ENCODE measurements at places on chromosomes 11 and 22. TPM values are rescaled to one million over a fixed set of nuclear protein-coding genes. Genes with fewer than 3 reads are reported as not detected.

Gene OR8D1
- not detected for polyA plus RNA-seq

Gene MUC6
- not detected for polyA plus RNA-seq

Gene TNKS1BP1
- polyA plus RNA-seq, result 237 TPM

Gene ST13
- polyA plus RNA-seq, result 86.2 TPM

Gene C1QTNF4
- 0.74 TPM for polyA plus RNA-seq

Gene PKNOX2
- polyA plus RNA-seq, result 1.3 TPM

Gene TBX1
- 1.8 TPM for polyA plus RNA-seq

Gene HBE1
- 0.14 TPM for polyA plus RNA-seq

Gene CARD10
- 20.0 TPM for polyA plus RNA-seq

Gene TRIM49D1
- not detected for polyA plus RNA-seq

Gene P2RY6
- 3.3 TPM for polyA plus RNA-seq

Gene OR52I2
- polyA plus RNA-seq, result not detected

Gene APLNR
- 0.78 TPM for polyA plus RNA-seq

Gene IGF2
- polyA plus RNA-seq, result 6.7 TPM

Gene TSPAN32
- polyA plus RNA-seq, result 0.75 TPM

Gene FBLN1
- polyA plus RNA-seq, result 280 TPM

Gene CNIH2
- polyA plus RNA-seq, result not detected

Gene SPTBN2
- polyA plus RNA-seq, result 22.3 TPM

Gene LRRC74B
- not detected for polyA plus RNA-seq

Gene SPA17
- 2.8 TPM for polyA plus RNA-seq

Gene APBB1
- 15.9 TPM for polyA plus RNA-seq

Gene OR8K1
- not detected for polyA plus RNA-seq

Gene BAIAP2L2
- 0.38 TPM for polyA plus RNA-seq

Gene KCNE3
- 11.0 TPM for polyA plus RNA-seq

Gene TMEM151A
- 0.75 TPM for polyA plus RNA-seq

Gene TMEM121B
- polyA plus RNA-seq, result 0.11 TPM

Gene WBP2NL
- 1.1 TPM for polyA plus RNA-seq

Gene SLC35C1
- 52.0 TPM for polyA plus RNA-seq

Gene CALCA
- polyA plus RNA-seq, result 0.15 TPM

Gene GNAZ
- polyA plus RNA-seq, result 7.8 TPM

Gene OR4D5
- polyA plus RNA-seq, result not detected

Gene CBLIF
- 0.03 TPM for polyA plus RNA-seq
